ENCODE measurements at places on chromosomes 16 and 17.

GRCh38 chr16:28977703-28978662 lies 3.4 kb downstream of the SPNS1 start:
- H3K4me1 ChIP-seq: peaks cover 36% of the 10 kb centered on the region
- H3K36me3 ChIP-seq: peaks cover 24% of the 10 kb centered on the region
- no peaks in the 10 kb centered on the region for H3K27me3 ChIP-seq
- DNase-seq: no peak
- H3K4me3 ChIP-seq: no peak overlapping the region

DNA sequence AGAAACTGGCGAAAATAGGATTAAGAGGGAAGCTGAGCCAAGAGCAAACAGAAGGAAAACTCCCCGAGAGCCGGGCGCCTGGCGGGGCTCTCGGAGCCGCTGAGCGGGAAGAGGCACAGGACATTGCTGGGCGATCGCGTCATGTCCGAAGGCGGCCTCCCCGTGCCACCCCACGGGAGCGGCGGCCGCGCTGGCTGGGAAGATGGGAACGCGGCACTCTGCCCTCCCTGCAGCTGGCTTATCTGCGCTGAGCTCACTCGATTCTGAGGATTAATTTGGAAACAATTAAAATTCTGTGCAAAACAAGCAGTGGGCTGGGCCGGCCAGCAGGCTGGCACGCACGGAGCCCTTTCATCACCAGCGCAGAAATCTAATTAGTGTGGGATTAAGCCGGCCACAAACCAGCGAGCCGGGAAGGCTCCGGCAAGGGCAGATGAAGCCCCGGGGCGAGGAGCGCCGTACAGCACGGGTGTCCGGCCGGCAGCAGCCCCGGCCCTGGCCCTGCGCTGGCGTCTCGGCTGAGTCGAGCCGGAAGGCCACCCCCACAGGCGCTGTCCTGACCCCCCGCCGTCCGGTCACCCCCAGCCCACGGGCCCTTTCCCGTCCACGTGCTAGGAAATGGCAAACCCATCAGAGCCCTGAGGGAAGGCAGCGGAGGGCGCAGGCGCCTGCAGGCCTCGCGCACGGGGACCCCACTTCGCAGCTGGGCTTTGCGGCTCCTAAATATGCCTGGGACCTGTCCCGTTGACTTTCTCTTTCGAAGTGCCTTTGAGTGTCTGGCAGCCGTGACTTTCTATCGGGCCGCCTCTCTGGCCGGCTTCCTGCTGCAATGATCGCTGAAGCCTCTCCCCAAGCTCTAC lies 37.9 kb downstream of the SOX8 start:
- no peak overlapping the region for H3K27ac ChIP-seq
- DNase-seq: no peak
- H3K27me3 ChIP-seq: peaks cover 10% of the 10 kb centered on the region

DNA sequence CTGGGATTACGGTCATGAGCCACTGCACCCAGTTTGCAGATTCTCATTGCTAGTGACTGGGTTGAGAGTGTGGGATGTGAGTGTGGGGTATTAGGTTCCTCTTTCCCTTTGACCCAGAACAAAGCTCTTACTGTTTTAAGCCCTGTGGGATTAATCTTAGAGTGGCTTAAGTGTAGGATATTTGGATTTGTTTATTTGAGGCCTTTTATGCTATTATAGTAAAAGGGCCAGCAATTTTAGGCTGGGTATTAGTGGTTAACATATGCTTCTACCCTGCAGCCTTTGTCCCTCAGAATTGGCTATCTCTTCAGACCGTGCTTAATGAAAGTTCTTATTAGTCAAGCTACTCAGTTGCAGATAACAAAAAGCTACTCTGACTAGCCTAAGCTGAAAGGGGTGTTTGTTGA lies 3.2 kb downstream of the SGF29 start:
- no peaks in the 10 kb centered on the region for H3K27me3 ChIP-seq
- no peak for DNase-seq
- peaks cover 44% of the 10 kb centered on the region for H3K36me3 ChIP-seq

DNA sequence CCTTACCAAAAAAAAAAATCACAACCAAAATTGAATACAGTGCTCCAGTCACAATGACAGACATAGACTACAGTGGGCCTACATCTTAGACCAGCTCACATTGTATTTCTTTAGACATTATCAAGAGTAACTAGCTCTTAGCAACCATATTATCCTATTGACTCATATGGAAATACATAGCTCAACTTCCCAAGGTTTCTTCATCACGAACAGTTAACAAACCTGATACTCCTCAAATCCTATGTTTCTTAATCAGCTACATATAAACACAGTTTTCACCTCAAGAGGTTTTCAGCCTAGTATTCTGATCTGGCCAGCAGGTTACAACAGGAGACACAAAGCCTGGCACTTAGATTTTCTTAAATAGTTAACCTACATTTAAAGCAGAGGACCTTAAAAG lies 29.7 kb downstream of the CMC2 start:
- peaks cover 57% of the 10 kb centered on the region for H3K36me3 ChIP-seq
- H3K4me1 ChIP-seq: no peaks in the 10 kb centered on the region
- no peak overlapping the region for H3K27ac ChIP-seq
- no peak overlapping the region for H3K4me3 ChIP-seq
- DNase-seq: no peak

- no peak overlapping the region for H3K27ac ChIP-seq
- no peaks in the 10 kb centered on the region for H3K36me3 ChIP-seq
- peaks cover 48% of the 10 kb centered on the region for H3K27me3 ChIP-seq
- no peak for DNase-seq
These were observed 28.6 kb downstream of the ANKRD40 start for GRCh38 chr17:50679008-50679544.

GRCh38 chr17:57051886-57052361 lies 33.1 kb upstream of the AKAP1 start:
- peaks cover 44% of the 10 kb centered on the region for H3K27me3 ChIP-seq
- no peak for DNase-seq
- H3K27ac ChIP-seq: no peak overlapping the region
- H3K4me1 ChIP-seq: peaks cover 5% of the 10 kb centered on the region
- no peak overlapping the region for H3K4me3 ChIP-seq

DNA sequence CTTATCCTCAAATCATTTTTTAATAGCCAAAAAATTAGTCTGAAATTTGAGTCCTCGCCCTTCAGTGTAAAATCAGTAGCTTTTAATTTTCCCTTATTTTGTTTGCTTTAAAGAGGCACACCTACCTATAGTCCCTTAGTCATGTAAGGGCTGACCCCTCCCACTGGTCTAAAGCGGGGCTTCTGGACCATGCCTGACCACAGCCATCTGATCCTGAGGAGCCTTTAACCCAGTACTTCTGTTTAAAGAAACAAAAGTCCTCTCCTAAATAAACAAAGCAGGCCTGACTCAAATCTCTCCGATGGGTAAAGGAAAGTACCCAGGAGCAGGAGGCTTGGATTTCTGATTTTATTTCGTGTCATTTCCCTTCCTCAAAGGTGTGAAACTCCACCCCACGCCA lies 92.0 kb upstream of the CCL2 start:
- no peaks in the 10 kb centered on the region for H3K4me1 ChIP-seq
- no peak overlapping the region for H3K4me3 ChIP-seq
- H3K27me3 ChIP-seq: peaks cover 82% of the 10 kb centered on the region
- no peak for DNase-seq
- no peak overlapping the region for H3K27ac ChIP-seq
